NCI-H1417 treated with DMSO at 0.1 percent for 48 hours (cell line): ENCODE measurements at places on chromosomes 3 and 15.

DNA sequence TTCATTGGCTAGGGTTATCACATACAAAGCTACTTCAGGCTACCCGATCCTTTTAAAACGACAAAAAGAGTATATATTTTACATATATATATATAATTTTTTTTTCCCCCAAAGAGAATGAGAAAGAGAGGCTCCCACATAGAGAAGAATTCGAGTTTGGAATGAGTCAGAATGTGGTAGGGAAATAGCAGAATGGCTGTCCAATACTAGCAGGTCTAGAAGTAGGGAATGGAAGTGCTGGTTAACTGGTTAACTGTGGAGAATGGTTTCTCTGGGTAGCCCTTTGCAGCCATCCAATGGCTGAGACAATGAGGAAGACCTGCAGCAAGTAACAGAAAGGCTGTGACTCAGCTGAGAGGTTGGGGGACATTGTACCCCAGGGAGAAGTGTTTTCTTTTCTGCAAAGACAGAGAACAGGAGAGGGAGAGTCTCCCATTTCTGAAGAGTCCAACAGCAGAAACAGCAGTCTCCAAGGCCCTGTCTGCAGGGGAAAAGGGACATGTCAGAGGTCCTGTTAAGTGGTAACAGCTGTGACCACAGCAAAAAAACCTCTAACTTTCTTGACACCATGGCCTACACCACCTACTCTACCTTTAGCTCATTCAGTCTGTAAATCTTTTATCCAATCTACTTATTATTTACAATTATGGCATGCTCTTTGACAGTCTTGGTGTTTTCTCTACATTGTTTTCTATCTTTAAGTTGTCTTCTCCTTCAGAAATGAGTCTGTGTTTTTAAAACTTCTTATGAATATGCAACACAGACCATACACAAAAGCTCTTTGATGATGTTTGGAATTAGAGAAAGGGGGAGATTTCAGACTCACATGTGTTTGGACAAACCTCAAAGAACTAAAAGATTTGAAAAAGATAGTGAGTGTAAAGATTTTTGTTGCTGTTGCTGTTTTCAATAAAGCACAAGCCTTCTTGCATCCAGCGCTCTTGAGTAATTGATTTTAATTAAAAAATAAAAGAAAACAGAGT lies 116.1 kb upstream of the SLC7A14 start:
- DNase-seq = no peak

DNA sequence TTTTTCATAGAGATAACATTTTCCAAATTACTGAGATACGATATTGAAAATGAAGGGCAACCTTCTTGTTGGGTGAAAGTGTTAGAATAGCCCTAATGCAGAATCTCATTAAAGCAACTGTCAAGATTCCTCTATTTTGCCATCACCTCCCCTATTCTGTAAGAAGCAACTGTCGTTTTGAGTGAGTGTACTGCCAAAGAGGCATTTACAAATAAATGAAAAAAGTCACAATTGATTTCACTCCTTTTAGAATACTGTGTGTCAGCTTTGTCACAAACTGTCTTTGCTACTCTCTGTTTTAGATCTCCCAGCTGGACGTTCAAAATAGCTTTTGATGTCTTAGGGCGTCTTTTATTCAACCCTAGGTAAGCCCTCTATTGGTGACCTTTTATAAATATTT lies 322.8 kb upstream of the NAALADL2 start:
- no peak for DNase-seq

DNA sequence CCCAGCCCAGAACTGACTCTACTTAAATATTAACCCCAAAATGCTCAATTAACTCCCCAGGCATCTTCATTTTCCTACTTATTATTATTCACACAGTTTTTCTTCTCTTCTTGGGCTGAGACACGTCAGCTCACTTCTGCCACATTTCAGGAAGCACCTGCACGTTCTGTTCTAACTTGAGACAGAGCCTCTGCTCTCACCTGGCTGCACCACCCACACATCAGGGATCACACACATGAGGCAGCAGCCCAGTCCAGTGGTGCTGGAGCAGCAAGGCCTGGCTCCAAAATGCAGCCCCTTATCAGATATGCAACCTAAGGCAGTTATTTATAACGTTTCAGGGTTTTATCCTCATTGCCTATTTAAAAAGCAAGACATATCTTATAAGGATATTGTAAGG lies 127.5 kb downstream of the OSBPL10 start:
- no peak for DNase-seq

GRCh38 chr3:140050396-140050795 lies 115.4 kb downstream of the CLSTN2 start:
- no peak for DNase-seq

DNA sequence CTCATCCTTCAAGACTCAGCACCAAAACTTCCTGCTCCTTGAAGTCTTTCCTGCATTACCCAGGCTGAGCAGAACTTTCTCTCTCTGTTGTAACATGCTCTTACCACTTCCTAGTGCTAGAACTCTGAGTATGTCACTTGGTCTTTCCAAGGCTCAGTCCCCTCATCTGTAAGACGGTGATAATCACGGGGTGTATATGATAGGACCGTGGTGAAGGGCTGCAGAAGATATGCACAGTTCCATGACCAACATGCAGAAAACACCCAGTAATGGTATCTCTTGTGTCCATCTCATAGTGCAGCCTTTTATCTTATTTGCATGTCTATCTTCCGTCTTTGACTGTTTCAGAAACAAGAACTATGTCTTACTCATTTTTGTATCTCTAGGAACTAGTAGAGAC lies 154.5 kb downstream of the ZNF621 start:
- no peak for DNase-seq

- no peak for DNase-seq
Measured at GRCh38 chr15:95365511-95366107, 964.9 kb upstream of the NR2F2 start.

DNA sequence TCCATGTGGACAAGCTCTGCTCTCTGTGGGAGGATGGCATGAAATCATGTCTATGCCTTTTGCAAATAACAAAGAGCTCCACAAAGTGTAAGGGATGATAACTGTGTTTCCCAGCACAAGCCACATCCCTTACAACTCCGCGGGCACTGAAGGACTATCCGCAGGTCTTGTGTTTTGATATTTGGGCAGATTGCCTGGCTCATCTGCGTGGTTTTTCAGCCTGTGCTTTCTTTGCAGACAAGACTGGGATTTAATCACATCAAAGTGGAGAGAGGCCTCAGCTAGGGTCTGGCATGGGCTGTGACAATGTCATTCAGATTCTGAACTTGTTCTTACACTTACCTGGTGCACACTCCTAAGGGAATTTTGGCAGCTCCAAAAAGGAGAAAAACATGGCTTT lies 30.2 kb upstream of the CA12 start:
- no peak for DNase-seq

GRCh38 chr3:30686176-30686575 lies 79.8 kb downstream of the TGFBR2 start:
- DNase-seq = no peak

GRCh38 chr3:32312251-32312650 lies 73.8 kb downstream of the CMTM8 start:
- DNase-seq = no peak

DNA sequence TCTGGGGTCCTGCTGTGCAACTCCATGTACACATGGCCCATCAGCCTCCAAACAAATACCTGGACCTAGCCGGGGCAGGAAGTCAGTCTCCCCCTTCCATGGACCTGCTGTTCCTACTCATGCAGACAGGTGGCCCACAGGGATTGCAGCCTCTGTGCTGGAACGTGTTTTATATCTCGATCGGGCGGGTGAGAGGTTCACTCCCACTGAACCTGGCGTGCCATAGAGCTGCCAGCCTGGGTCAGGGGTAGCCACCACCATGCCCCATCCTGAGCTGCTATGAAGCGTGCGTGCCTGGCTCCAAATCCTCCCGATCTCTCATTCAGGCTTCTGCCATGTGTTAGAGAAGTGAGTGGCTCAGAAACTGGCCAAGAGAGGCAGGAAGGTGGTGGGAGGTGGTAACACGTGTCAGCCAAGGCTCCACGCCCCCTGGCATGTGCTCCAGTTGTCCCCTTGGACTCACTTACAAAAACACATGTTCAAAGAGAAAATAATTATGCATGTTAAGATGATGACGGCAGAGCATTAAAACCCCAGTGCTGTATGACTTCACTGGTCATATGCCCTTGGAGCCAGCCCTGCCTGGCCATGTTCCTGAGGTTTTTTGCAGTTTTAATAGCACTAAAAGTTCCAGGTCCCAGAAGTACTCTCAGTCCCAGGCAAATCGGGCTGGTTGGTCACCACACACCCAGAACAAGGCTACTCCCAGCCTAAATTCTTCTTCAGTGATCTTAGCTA lies 30.6 kb downstream of the CTSH start:
- no peak for DNase-seq

- DNase-seq = no peak
Measured at GRCh38 chr3:171186817-171187500, 160.4 kb upstream of the SLC2A2 start.
